ENCODE measurements at places on chromosomes 4 and X.

DNA sequence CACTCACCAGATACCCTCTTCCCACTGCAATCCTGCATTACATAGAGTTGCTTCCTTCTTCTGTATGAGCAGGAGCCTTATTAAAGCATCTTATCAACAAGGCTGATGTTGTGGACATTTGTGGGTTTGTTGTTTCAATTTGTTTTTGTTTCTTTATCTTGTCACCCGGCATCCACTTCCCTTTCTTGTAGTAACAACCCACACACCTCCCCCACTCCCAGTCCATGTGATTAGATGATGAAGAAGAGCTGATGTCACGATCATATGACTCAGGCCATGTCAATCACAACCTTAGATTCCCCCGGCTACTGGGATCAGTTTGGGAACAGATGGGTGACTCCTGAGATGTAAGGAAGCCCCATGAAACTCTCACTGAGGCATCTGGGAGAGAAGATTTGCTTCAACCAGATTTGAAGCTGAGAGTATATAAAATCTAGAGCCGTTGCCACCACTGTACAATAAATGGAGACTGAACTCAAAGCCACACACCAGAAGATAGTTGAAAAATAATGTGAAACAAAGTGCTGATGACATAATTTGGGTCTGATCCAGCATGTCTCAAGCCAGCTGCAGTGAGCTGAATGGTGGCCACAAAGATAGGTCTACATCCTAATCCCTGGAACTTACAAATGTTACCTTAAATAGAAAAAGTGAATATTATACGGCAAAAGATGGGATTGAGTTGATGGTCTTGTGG, 34.1 kb upstream of the SRD5A3 start:
- no peak for DNase-seq

DNA sequence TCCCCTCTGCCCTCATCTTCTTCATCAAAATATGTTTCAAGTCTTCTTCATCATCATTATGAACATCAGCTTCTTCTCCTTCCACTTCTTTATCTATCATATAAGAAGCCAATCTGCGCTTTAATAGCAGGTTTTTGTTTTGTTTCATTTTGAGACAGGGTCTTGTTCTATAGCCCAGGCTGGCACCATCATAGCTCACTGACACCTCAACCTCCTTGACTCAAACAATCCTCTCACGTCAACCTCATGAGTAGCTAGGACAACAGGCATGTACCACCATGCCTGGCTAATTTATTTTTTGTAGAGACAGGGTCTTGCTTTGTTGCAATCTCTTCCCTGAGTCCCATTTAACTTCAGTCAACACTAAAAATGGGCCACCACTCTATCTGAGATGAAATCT, 27.0 kb downstream of the PRDM5 start:
- DNase-seq: no peak

DNA sequence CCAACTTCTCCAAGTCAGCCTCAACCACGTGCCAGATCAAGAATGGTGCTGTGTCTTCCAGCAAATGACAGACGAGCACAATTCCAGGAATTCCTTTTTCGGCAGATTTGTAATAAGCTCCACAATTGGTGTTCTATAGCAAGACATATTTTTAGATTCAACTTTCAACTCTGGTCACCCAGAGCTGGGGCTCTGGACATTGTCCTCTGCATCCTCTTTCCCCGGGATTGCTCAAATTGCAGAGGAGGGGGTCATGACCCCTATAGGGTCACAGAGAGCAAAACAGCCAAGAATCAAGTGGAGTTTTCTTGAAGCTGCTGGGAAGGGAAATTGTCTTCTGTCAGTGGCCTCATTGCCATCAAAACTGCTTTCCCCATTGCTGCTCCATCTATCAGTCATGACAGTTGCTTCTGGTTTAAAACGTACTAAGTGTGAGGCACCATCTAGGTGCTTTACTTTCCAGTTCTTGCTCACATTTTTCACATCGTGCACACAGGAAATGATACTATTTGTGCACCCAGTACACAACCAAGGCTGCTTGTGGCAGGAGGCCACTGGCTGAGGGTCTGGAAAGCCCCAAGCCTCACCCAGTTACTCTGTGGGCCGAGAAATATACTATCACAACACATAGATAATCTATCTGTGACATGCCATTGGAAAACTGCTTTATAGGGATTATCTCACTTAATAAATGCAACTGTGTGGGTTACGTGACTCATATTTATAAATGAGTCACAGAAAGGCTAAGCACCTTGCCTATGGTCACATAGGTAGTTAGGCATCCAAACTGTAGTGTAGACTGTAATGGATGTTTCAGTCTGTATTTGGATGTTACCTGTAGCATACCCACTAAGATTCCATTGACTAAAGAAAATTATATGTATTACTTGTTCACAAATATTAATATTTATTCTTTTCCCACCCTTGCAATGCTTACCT, 91.7 kb upstream of the PHOX2B start:
- DNase-seq: no peak

DNA sequence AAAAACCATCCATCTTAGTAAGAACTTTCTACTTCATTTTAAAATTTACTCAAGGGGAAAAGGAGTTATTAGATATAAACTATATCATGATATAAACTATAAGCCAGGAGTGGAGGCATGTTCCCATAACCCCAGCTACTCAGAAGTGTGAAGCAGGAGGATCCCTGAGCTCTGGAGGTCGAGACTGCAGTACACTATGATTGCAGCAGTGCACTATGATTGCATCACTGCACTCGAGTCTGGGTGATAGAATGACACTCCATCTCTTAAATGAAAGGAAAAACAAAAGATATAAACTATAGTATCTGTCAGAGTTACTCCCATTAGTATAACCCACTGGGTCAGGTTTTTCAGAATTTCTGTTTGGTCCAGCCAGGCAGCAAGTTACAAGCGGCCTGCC, 47.6 kb downstream of the RPS3A start:
- DNase-seq: no peak

- no peak for DNase-seq
Measured at GRCh38 chr4:88865466-88865865, 167.8 kb upstream of the NAP1L5 start.

- no peak for DNase-seq
Measured at GRCh38 chr4:115113506-115114106, at the start of gene NDST4. Gene NDST4, minus strand, starts transcription at chr4:115113620. Its CDS starts 36,584 bp downstream, at chr4:115077036.

GRCh38 chr4:176874721-176875445, 82.2 kb upstream of the VEGFC start:
- DNase-seq: no peak

GRCh38 chr4:173038192-173038896, 130.3 kb upstream of the GALNT7 start:
- DNase-seq: no peak

GRCh38 chr4:166064721-166065120, 191.7 kb downstream of the TLL1 start:
- no peak for DNase-seq

GRCh38 chr4:77669946-77670590, 64.4 kb downstream of the CXCL13 start:
- no peak for DNase-seq

- DNase-seq: no peak
Measured at GRCh38 chrX:7119950-7120877, 27.3 kb upstream of the STS start.

DNA sequence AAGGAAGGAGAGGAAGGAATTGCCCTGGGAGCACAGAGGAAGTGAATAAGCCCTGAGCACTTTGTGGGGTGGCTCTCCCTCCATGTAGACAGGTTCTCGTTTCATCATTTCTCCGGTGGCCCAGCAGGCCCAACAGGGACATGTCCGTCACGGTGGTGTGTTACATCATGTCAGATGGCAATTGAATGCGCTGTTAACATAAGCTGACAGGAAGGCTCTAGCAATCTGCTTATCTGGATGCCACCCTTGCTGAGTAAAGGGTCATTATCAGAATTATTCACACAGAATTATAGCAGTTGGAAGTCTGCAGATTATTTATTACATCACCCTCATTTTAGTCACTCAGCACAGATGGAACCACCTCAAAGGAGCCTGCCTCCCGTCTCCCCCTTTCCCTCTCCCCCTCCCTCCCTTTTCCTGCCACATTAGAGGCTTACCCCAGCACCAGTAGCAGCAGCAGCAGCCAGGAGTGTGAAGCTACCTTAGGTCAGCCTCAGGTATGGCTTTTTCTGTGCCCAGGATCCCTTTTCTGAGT, 124.3 kb upstream of the TRIM2 start:
- DNase-seq: no peak

DNA sequence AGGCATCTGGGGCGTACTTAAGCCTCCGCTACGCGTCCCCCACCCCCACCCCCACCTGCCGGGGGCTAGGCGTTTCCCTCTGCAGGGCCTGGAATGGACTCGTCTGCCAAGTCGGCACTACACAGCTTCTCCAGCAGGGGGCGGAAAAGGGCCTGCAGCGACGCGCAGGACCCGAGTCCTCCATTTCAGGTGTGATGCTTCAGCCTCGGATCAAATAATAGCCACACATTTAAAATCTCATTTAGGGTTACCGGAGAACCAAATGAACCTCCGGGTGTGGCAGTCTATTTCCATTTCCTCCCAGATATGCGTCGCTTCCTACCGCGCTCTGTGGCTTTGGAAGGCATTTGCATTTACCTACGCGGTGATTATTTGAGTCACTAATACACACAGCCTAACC, 2.9 kb downstream of the PAK3 start:
- no peak for DNase-seq

- no peak for DNase-seq
Measured at GRCh38 chr4:109067508-109068235, 234.8 kb downstream of the COL25A1 start.

- no peak for DNase-seq
Measured at GRCh38 chr4:20368926-20369325, 117.2 kb downstream of the SLIT2 start.

- no peak for DNase-seq
Measured at GRCh38 chr4:20646287-20646686, 54.0 kb upstream of the PACRGL start.

Data from NCI-H187 treated with DMSO at 0.1 percent for 48 hours (cell line).